ENCODE measurements at places on chromosomes 5 and 9.

DNA sequence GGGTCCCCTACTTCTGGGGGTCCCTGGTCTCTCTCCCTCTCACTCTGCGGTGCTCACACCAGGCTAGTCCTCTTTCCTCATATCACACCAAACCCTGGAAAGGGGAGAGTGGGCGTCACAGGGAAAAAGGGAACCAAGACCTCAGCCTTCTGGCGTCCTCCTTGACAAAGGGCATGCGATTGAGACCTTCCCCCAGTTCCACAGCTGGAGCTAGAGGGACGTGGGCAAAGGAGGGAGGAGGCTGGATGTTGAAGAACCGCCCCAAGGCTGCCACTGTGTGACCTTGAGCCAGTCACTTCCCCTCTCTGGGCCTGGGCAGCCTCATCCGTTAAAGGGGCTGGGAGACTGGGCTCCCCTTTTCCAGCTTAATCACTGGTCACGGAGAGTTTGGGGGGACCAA lies 18.5 kb upstream of the TOR2A start:
- DNase-seq, result no peak

- no peak for DNase-seq
Measured at GRCh38 chr5:77073667-77074066, 13.4 kb downstream of the ZBED3 start.

- DNase-seq, result no peak
Measured at GRCh38 chr9:108844856-108845255, 10.9 kb downstream of the ACTL7B start.

GRCh38 chr9:125522328-125522725 lies 184.7 kb downstream of the MAPKAP1 start:
- DNase-seq, result no peak

DNA sequence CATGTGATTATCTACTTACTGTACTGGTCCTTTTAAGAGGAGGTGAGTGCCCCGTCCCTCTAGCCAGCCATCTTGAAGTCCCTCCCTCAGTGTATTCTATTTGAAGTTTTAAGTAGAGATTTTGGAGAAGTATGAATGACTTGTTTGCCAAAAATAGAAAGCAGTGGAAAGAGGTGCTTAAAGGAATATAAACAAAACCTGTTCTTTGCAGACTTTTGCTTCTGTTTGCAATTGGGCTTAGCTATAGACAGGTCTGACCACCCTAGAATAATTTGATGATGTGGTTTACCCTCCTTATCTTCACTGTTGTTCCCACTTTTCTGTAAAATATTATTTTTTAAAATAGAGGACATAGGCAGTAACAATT lies 21.2 kb downstream of the OSMR start:
- no peak for DNase-seq

- DNase-seq, result no peak
Measured at GRCh38 chr9:130661451-130662098, 2.8 kb upstream of the PRDM12 start.
